ENCODE measurements at places on chromosomes 6 and 20.

- DNase-seq = no peak
Observed at GRCh38 chr6:15065261-15065989, 180.4 kb upstream of the JARID2 start.

- DNase-seq = no peak
Observed at GRCh38 chr6:16544006-16544405, 217.3 kb downstream of the ATXN1 start.

- no peak for DNase-seq
Observed at GRCh38 chr20:33377366-33377765, 24.0 kb downstream of the CDK5RAP1 start.

DNA sequence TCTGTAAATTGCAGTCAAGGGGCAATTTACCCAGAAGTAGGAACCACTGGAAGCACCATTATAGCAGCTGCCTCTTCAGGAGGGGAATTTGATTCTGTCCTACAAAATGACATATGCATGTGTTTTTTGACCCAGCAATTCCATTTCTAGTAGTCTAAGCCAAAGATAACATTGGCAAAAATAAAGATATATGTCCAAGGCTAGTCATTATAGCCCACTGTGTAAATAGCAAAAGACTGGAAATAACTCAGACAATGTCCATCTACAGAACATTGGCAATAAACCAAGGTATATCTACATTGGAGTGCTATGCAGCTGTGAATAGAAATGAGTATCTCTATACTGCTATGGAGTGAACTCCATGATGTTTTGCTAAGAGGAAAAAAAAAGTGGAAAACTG is 12.5 kb upstream of the PANK2 start:
- DNase-seq = no peak

DNA sequence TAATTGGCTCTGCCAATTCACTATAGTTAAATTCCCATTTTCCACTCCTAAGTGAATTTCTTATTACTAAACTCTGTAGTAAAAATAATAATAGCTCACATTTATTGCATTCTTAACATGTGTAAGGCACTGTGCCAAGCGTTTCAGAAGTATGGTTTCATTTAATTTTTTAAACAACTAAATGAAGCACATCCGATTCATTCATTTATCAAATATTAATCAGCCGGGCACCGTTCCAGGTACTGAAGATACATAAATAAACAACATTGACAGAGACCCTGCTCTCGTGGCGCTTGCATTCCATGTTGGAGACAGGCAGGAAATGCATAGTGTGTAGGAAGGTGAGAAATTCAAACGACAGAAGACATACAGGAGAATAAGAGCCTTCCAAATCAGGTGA is 423.2 kb upstream of the JARID2 start:
- no peak for DNase-seq
